Naive thymus-derived CD4-positive, alpha-beta T cell (primary cell): ENCODE measurements at places on chromosomes 6 and 20.

DNA sequence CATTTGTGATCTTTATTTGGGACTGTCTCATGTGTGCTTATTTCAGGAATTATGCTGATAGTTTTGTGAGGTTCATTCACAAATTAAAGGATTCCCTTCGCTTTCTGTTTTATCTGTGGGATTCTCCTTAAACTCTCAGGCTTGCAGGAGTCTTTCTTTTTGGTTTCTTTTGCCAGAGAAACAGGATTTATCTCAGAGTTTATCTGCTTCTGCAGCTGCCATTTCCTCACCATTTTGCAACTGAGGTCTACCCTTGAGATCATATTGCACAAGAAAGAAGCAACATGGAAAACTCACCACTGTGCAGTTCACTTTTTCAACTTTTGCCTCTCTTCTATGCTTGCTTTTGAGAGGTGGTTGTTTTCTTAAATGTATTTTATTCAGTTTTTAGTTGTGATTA is 201.0 kb downstream of the PRL start:
- no peak for DNase-seq

DNA sequence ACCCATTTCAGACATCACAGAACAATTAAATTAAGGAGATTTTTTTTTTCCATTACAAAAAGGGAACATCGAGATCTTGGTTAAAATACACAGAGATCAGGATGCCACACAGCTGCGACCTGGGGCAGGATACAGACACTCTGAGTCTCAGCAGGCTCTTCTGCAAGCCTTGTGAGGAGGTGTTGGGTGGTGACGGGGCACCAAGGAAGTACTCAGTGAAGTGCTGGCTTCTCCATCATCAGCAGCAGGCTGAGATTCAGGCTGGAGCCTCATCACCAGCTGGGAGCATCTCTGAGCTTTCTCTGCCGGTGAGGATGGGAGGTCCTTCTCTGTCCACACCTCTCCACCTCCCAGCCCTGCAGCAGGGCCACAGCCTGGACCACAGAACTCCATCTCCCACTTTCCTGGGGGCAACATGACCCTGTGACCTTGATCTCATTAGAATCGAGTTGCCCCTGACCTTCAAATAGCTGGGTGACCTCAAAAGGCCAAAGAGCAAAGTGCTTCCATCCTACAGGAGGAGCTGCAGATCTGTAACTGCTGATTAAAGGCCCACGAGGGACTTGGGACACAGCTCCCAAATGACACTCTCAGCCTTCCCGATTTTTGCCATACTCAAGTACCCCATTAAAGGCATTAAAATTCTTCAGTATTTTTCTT is 16.0 kb downstream of the PMEPA1 start:
- DNase-seq, result no peak

GRCh38 chr6:55980627-55981211 is 105.3 kb upstream of the BMP5 start:
- DNase-seq, result no peak

DNA sequence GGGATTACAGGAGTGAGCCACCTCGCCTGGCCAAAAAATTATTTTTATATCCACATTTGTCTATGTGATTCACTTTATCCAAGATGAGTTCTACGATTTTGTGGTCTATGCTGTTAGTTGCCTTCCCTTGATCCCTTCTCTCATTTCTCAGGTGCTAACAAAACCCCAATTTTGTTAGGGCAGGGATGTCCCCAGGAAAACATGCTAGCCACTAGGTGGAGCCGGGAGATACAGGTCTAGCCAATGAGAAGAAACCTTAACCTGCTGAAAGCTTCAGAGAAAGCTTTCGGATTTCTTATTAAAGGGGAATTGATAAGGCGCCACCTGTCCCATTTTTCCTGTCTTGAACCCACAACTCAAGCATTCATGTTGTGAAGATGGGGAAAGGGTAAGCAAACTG is 167.4 kb upstream of the OLIG3 start:
- DNase-seq, result peak; percentile 11

DNA sequence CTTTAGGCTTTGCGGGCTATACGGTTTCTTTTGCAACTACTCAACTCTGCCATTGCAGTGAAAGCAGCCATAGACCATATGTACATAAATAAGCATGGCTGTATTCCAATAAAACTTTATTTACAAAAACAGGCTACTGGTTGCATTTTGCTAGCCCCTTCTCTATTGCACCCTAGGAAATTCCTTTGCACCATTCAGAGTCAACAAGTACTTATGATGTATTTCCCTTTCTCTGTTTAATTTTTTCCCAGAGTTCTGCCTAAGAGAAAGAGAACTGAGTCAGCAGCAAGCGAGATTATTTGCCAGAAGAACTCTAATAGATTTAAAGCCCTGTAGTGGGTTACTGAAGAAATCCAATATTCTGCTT is 33.8 kb downstream of the ADGRF1 start:
- DNase-seq, result no peak

DNA sequence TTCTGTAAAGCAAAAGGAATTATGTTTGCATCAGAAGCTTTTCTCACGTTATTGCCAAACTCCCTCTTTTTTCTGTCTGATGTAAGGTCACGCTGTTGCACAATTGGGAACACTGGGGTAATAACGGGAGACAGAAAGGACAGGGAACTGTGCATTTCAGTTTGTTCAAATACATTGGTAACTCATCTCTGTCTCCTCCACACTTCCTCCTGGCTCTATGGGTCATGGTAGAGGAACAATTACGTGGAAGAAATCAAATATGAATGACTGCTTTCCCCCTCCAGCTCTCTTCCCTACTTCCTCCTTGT is 132.2 kb upstream of the TNFAIP3 start:
- no peak for DNase-seq

- no peak for DNase-seq
These were observed 25.8 kb upstream of the FABP7 start for GRCh38 chr6:122753688-122754056.

DNA sequence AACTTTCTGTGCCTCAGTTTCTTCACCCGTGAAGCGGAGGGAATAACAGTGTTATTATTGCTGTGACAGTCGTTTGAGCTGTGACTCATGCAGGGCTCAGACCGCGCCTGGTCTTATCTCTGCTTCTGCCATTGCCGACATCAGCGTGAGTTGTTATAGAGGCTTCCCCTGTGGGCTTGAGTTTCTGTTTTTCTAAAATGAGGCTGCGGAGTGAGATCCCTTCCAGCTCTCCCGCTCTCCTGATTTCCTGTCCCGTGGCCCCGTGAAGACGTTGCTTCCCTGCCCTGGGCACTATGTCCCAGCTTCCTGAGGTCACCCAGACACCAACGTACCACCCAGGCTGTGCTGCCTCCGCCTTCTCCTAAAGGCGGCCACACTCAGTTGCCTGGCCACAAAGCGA is 278.5 kb downstream of the BMP7 start:
- DNase-seq, result no peak

DNA sequence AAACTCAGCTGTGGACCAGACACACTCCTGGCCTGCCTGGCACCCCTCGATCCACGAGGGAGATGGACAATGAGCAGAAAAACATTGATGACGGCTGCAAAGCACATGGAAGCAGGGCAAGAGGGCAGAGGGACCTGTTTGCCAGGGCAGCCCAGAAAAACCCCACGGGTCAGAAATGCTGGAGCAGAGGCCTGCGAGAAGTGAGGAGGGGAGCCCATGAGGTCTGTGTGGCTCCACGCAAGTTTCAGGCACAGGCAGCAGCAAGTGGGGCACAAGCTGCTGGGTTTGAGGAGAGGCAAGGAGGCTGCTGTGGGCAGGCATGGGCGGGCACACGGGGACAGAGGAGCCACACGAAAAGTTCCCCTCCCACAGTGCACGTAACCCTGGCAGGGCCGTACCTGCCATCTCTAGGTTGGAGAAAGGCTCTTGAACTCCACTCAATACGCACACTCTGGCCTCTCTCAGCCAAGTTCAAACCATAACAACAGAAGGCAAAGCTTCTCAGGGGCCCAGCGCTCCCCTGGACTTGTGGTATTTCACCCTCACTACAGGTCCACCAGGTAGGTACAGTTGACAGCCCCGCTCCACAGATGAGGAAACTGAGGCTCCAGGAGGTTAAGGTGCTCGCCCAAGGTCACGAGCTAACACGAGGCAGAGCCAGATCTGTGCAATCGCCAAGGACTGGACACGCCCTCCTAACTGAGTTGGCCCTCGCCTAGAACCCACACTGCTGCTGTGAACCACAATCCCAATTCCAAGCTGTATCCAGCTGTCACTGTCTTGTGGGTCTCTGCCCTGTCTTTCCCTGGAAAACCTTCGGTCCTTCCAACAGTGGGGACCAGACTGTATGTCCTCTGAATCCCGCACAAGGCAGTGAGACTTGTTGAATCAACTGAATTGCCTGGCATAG is 108.2 kb downstream of the NOL4L start:
- no peak for DNase-seq

- DNase-seq, result no peak
These were observed 9.9 kb downstream of the PSMA7 start for GRCh38 chr20:62133051-62133845.

- DNase-seq, result no peak
These were observed 77.3 kb downstream of the DTD1 start for GRCh38 chr20:18665135-18665534.

GRCh38 chr6:119043265-119043664 is 35.2 kb downstream of the FAM184A start:
- no peak for DNase-seq

DNA sequence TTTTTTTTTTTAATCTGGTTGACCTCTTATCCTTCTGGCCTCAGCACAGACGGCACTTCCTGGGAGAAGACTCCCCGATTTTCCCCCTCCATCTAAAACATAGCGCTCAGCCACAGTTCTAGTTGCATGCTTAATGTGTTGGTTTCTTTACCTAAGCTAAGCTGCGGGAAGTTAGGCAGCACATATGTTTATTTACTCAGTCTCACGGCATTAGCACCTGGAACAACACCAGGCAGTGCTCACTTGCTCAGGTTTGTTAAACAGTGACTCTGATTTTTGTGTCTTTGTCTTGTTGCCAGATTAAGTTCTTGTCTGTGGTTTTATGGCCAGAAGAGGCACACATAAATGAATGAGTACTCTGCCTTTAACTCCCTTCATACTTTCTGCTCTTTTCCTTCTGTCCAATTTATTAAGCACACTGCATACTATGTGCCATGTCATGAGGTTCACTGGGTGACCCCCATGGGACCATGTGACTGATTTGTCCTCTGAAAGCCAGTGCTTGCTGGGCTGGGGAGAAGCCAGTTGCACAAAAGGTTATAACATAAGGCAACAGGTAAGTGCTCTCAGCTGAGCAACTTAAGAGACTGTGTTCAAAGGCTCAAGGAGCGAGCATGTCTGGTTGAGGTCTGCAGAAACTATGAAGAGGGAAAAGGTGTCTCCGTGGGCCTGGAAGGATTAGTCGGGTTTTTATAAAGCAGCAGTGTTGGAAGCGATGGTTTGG is 93.6 kb downstream of the RPP40 start:
- no peak for DNase-seq

DNA sequence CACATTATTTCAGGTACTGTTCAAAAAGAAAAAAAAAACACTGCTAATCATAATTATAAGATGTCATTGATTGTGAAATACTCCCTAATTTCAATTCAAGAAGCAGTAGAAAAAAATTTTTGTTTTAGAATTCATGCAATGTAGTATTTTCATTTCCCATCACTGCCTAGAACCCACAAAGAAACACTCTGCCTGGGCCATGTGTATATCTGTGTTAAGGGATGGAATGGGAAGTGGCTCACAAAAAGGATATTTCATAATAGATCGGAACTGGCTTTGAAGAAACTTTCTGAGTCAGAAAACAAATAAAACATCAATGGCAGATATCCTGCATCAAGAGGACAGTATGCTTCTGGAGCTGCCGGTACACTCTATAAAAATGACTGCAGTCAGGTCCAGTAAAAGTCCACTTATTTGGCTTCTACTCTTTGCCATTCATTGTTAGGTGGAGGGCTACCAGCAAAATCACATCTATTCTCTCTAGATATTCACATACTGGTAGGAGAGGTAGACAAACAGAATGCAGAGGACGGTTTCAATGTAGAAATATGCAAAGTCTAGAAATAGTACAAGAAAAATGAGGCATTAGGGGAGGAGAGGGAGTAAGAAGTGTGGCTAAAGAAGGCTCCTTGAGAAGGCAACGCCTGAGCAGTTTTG is 135.0 kb upstream of the TNFAIP3 start:
- DNase-seq, result no peak

DNA sequence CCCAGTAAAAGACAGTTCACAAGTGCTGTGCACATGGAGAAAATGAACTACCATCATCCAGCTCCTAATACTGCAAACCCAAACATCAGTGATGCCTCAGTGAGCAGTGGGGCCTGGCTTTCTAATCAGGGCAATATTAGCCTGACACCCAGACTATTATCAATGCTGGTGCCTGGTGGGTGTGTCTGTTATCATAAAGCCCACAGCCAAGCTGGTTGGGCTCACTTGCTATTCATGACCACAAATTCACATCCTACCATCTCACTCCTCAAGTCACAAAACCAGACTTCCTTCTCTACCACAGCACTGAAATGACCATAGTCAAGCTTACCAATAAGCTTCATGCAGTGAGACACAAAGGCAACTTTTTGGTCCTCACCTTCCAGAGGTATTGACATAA is 180.8 kb upstream of the PLN start:
- no peak for DNase-seq

DNA sequence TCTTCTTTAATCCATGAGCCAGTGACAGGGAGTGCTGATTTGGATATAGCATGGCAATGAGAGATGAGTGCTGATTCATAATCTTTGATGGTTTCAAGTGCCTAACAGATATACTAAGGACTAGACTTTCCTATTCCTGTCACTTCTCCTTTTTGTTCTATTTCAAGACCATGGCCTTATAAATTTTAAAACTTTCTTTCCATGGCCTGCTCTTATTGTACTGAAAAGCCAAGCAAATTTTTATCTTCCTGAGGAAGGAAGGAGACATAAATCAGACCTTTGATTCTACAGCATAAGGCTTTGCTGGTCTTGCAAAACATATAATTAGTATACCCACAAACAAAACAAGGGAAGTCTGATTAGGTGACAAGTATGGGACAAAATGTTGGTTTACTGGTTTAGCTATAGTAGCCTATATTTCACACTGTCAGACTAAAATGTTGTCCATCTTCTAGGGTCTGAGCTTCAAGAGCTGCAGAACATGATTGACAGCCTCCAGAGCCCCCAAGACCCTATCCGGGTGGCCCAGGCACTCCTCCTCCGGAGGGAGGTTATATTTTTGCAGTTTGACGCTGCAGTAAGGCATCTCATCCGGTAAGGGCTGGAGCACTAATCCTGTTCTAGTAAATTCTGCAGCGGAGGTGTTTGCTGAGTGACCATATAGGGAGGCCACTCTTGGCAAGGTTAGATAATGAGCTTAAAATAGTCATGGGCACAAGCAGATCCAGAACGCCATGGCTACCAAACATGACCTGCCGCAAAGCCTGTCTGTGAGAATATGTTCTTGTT is 82.3 kb downstream of the CD164 start:
- no peak for DNase-seq
